Right lung (tissue), 10 donors: ENCODE measurements at places on chromosomes 13 and 19.

DNA sequence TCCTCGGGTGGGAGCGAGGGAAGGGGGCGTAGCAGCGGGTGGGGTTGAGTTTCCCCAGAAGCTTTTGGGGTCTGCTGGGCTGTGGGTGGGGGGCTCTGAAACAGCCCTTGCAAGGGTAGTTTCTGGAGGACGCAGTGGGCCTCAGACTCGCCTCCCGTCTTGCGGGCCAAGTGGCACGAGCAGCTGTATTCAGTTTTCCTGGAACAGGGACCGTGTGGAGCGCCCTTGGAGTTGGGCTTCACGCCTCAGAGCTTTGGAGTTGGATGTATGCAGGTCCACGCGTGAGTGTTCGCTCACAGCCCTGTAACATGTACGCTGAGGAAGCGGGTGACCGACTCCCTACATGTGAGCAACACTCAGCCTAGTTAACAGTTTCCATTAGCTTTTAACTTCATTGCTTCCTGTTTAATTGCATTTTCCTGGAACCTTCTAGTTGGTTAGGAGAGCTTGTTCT lies 603 bp downstream of the TM9SF2 start:
- DNase-seq: no peak

DNA sequence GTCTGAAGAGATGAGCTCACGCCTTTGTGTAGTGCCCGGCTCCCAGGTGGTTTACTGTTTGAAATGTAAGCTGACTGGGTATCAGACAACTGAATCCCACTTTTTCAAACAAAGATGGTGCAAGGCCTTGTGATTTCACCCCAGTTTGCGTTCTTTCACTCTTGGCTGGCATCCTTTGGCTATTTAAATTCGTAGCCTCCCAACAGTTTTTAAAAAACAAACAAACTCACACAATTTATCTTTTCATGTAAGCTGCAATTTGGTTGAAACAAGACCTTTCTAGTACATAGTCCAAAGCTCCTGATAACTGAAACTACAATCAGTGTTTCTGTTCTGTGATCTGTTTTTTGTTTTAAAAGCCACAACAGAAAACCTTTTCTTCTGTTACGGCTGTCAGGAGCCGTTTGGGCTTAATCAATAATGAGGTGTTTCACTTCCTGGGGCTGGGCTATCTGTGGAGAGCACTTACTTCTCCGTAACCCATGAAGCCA lies 65.1 kb upstream of the NPAS1 start:
- no peak for DNase-seq

GRCh38 chr13:48977973-48978372 lies 2.3 kb downstream of the FNDC3A start:
- DNase-seq: no peak

DNA sequence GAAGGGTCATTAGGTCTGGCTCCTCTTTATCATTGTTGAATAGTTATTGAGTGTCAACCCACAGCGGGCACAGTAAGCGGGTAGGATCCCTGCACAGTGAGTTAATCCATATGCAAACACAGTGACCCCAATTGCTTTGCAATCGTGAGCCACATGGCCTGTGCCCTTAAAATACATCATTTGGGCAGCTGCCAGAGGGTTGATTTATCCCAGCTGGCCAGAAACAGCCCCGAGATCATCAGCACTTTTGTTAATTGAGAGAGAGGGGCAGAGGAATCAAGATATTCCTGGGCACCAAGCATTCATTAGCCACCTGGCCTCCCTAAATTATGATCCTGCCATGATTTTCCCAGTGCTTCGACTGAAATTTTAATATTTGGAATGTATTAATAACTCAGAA lies 9.8 kb upstream of the CNMD start:
- DNase-seq: no peak

DNA sequence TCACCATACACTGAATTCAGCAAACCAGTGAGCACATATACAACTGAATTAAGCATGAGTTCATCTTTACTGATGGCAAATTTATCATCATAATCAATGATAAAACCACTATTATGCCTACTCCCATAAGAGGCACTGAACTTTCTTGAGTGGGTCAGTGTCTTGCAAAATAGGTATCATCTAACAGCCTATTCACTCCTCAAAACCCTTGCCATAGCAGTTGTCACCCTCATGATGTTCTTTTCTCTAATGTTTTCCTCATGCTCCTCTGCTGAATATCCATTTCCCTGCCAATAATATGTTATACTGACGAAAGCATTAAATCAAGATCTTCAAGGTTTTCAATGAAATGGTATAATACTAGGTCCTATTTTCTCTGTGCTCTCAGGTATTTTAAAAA lies 5.6 kb downstream of the ARGLU1 start:
- DNase-seq: no peak

GRCh38 chr13:48018637-48019036 lies 17.6 kb upstream of the SUCLA2 start:
- no peak for DNase-seq

DNA sequence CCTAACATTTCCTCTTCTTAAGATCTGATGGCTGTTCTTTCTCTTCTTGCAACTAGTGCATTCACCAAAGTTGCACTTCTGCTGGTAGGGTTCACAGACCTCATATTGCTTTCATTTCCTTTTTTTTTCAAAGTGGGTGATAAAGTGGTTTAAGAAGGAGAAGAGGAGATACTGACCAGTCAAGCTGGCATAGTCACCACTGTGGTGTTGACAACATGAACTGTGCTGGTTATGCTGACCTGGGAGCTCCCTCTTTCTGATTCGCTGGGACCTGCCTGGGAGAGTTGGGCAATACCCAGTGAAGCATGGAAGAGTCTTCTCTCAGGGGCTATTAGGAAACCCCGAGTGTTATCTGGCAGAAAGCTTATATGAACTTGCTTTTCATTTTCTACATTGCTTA lies 222.9 kb downstream of the SLITRK5 start:
- no peak for DNase-seq
